ENCODE measurements at places on chromosomes 12 and 14. TPM values are rescaled to one million over a fixed set of nuclear protein-coding genes. Genes with fewer than 3 reads are reported as not detected.

Gene LRRK2
- total RNA-seq, result not detected

DNA sequence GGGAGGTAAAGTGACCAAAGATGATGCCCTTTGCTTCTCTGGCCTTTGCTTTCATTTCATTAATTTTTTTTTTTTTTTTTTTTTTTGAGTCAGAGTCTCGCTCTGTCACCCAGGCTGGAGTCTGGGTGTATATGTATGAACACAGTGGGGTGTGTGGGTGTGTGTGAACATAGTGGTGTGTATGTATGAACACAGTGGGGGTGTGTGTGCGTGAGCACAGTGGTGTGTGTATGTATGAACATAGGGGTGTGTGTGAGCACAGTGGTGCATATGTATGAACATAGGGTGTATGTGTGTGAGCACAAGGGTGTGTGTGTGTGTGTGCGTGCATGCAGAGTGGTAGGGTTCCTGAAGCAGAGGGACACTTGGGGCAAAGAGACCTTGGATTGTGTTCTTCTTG is 9.6 kb downstream of the KLC1 start:
- DNase-seq, result no peak

GRCh38 chr12:101795786-101796185 is 35.0 kb downstream of the GNPTAB start:
- no peak for DNase-seq

- DNase-seq, result no peak
Measured at GRCh38 chr14:29223947-29224346, 457.4 kb downstream of the FOXG1 start.

GRCh38 chr12:57280211-57281062 is 29.4 kb upstream of the STAC3 start:
- DNase-seq, result peak; percentile 70

DNA sequence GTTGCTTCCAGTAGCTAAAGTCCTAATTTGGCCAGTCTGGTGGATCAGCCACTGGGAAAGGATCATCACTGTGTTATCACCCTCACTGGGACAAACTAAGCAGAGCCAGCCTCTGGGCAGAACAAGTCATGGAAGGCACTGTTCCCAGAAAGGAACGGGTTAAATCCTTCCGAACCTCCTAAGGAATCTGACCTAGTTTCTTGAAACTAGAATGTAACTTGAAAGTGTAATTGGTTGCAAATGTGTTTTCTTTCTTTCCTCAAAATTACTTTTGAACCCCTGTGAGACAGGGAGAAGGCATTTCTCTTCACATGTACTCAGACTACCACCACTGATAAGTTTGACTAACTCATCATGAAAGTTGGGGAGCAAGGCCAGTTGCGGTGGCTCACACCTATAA is 18.7 kb upstream of the KICS2 start:
- no peak for DNase-seq

DNA sequence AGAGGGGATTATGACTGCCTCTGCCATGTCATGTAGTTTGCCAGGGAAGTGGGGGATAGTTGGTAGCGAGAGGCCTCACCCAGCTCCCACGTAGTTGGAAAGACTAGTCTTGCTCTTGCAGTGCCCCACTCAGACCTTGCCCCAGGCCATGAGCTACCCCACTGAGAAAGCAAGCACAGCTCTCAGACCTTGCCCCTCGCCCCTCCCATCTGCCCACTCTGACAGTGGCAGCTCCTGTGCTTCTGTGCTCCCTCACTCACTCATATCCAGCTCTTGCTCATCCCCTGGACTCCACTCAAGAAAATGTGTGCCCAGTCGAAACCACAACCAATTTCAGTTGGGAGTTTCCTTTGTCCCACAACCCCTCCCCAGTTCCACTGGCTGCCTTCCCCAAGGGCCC is 55.5 kb upstream of the BDKRB2 start:
- no peak for DNase-seq

DNA sequence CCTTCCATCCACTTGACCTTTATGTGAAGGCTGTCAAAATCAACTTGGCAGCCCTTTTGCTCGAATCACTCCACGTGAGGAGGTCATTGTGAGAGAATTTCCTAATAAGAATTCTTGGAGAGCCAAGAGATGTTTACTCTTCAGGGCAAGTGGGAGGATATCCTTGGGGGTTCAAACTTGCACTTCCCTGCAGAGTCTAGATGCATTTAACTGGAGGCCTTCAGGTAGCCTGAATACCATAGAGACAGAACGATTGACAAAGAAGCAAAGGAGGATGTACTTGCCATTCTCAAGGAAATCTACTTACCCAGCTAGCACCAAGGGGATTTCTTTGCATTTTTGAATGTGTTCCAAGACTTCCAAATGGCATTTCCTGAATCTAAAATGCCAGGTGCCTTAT is 1702.6 kb upstream of the FLRT2 start:
- DNase-seq, result no peak

DNA sequence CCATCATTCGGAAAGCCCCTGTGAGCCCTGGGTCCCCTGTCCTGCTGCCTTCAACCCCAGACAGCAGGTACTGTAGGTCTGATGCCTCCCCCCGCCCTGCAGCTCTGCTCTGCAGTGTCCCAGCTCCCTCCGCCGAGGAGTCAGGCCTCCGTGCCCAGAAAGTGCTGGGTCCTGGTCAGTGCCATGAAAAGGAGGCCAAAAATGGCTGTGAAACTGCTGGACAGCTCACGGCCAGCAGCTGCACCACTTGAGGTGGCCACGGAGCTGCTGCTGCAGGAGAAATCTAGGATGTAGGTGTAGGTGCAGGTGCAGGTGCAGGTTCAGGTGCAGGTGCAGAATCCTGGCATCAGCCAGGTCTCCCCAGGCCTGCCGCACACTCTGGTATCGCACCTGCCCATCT is 196.1 kb downstream of the SLC15A4 start:
- DNase-seq, result no peak

DNA sequence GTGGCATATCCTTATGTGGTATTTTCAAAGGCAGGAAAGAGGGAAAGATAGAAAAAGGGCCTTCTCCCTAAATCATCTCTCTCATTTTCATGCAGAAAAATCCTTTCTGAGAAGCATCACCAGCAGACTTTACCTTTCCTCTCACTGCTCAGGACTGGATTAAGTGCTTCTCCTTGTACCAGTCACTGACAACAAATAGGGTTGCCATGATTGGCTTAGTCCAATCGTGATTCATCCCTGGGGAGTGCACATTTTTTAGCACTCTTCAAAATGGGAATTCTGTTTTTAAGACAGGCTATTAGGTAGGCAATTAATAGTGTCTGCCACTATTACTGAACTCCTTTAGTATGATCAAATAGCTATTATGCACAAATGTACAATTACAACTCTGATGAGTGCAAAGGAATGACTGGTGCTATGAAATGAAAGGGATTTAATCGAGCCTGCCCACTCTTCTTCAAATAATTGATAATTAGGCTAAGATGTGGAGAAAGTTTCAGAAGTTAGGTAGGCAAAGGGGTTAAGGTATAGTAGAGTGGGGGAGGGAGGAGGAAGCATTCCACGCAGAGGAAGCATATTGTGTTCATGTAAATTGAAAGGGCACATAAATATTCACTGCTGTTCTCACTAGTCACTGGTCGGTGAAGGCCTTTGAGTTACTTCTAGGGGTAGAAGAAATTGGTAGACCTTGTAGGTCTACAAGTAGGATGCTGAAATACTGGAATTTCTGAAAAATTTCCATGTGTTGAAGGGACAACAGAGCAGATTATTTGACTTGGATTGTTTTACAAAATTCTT is 84.0 kb downstream of the MSRB3 start:
- no peak for DNase-seq

GRCh38 chr14:28608851-28609828 is 157.4 kb upstream of the FOXG1 start:
- DNase-seq, result peak; percentile 32

DNA sequence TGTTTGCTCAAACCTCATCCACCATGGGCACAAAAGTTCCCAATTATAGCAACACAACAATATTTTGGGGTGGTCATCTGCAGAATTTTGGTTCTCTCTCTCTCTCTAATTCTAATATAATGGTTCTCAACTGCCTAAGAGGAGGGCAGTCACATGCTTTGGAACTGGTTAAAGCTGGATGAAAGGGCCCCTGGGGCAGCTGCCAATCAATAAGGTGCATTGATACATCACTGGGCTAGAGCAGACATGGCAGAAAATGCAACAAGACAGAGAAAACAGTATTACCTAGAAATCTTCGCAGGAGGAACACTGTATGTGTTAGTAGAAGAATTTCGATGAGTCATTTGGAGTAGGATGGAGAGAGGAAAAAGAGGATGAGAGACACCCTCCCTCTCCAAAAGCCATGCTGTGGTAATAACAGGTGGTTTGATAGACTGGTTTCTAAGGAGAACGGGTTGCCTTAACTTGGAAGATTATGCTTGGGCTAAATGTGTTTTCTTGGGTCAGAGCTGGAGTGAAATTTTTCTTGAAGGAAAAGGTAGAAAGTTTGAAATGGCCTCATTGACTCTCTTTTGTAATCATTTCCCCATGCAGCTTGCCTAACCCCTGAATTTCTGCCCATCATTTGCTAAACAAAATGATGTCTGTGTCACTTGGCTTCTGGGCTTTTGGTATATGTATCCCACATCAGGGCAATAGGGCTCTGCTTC is 67.1 kb upstream of the HIF1A start:
- no peak for DNase-seq

- no peak for DNase-seq
Measured at GRCh38 chr14:55964821-55965220, 153.4 kb upstream of the PELI2 start.

GRCh38 chr12:4206470-4206869 is 67.1 kb upstream of the CCND2 start:
- DNase-seq, result no peak

DNA sequence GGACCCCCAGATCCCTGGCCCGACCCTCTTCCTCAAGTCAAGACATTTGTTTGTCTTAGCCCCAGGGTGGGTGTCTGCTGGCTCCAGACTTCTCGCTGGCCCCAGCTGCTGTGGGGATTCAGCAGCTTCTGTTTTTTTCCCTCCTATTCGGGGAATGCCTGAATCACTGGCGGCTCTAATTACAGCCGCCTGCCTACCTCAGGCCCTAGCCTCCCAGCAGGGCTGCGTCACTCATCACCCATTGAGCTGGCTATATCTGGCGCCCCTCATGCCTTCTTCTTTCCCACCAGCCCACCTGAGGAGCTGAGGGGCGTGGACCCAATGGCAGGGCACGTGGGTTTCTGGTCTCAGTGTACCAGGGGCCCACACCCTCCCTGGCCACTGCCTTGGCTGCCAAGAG is 10.1 kb downstream of the KRT80 start:
- DNase-seq, result no peak

DNA sequence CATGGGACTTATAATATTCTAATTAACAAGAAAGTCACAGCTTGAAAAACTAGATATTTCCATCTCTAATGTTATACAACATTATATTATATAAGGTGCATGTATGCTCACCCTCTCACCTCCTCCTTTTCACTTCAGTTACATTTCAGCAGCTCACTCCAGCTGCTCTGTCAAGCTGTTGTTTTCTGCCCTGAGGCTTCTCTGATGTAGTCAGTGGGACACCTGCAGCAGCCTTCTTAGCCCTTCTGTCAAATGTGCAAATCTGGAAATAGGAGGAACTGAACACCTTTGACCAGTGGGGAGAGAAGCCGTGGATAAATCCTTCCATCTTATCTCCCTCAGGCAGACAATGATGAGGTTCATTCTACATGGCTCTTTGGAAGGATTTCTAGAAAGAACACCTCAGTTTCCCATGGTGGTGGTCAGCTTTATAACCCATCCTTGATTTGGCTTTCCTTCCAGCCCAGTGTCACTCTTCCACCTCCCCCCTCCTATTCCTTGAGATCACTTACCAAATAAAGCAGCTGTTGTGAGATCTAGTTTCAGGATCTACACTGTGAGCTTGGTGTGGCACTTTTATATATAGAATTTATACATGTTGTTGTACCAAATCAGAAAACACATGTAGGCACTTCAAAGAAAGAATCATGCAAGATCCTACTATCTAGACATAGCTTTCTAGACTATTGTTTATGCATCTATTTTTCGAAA is 79.6 kb upstream of the STK38L start:
- no peak for DNase-seq
